HFFc6 (cell line): ENCODE measurements at places on chromosomes 6 and 20. TPM values are rescaled to one million over a fixed set of nuclear protein-coding genes. Genes with fewer than 3 reads are reported as not detected.

DNA sequence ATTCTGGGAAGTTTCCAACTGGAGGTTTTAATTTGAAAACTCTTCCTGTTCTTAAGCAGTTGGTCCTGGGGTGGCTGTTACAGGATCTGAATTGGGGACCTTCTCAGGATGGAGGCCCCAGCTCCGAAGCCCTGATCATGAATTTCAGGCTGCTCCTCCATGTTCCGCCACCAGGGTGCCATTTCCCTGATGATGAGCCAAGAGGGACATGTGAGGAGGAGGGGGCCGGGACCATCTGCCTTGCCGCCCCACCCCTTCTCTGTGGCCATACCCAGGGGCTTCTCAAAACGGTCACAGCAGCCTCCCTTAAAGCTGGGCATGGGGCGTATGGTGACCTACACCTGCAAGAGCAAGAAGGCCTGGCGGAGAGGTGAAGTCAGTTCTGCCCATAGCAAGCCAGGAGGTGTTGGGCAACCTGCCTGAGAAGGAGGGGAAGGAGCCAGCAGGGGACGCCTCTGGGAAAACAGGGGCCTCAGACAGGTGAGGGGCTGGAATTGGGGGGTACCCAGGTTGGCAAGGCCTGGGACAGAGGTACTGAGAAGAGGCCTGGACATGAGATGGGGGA is 3.6 kb upstream of the BAK1 start:
- H3K36me3 ChIP-seq, result peaks cover 4% of the 10 kb centered on the region
- H3K27ac ChIP-seq, result no peak overlapping the region
- no peak overlapping the region for H3K4me3 ChIP-seq
- no peak for DNase-seq
- no peaks in the 10 kb centered on the region; the same call in 1 of the 2 replicates for H3K27me3 ChIP-seq

GRCh38 chr6:121223930-121224329 is 110.3 kb downstream of the TBC1D32 start:
- H3K4me3 ChIP-seq, result no peak overlapping the region
- no peak overlapping the region for H3K27ac ChIP-seq
- H3K36me3 ChIP-seq, result no peaks in the 10 kb centered on the region
- no peaks in the 10 kb centered on the region for H3K27me3 ChIP-seq
- DNase-seq, result no peak

- no peaks in the 10 kb centered on the region for H3K4me1 ChIP-seq
- DNase-seq, result no peak
- H3K27ac ChIP-seq, result no peak overlapping the region
- no peak overlapping the region for H3K4me3 ChIP-seq
- no peaks in the 10 kb centered on the region for H3K36me3 ChIP-seq
These were observed 68.6 kb downstream of the PKIB start for GRCh38 chr6:122678841-122679240.

DNA sequence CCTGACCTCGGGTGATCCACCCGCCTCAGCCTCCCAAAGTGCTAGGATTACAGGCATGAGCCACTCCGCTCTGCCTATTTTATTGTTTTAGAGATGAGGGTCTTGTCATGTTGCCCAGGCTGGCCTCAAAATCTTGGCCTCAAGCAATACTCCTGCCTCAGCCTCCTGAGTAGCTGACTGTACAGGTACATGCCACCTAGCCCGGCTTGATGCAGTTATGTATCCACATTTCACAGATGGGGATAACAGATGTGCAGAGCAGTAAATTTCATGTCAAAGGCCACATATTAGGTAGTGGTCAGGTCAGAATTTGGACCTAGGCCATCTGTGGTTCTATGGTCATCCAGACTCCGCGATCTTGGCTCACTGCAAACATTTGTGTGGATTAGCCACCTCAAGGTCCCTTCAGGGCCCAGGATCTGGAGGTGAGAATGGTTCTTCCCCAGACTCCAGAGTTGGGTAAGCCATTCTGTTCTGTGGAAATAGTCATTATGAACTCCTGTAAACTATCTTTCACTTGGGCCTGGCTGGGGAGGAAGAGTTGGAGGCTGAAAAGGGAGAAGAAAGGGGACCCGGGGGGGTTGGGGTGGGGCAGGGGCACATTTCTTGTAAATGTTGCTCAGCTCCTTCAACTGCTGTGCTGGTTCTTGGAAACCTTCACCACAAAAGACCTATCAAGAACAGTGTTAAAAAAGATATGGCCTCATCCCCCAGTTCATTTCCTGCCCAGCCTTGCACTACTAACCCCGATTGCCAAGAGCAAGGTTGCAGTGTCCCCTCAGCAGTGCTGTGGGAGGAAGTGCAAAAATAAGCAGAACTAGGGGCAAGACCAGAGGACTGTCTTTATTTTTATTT is 13.0 kb downstream of the PIM1 start:
- DNase-seq, result no peak
- no peak overlapping the region for H3K27ac ChIP-seq
- no peak overlapping the region for H3K4me3 ChIP-seq
- H3K4me1 ChIP-seq, result no peaks in the 10 kb centered on the region
- H3K36me3 ChIP-seq, result no peaks in the 10 kb centered on the region

GRCh38 chr6:36610041-36610955 is 16.1 kb downstream of the SRSF3 start:
- peaks cover 19% of the 10 kb centered on the region for H3K27me3 ChIP-seq
- H3K4me3 ChIP-seq, result no peak overlapping the region
- H3K27ac ChIP-seq, result peak overlapping the region; percentile 57

DNA sequence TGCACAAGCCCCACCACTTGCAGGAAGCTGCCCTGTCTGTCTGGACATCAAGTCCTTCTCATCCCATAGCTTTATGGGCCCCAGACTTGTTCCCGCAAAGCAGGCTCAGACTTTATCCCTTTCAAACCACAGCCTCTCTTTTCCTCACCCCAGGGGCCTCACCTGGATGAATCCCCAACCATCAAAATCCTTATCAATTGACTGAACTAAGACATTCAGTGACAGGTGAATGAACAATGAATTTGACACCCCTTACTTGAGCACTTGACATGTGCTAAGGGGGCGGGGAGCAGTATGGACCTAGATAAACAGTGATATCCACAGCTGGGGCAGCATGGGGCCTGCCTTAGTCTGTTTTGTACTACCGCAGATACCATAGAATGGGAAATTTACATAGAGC is 5.0 kb downstream of the RAB44 start:
- H3K4me3 ChIP-seq, result no peak overlapping the region
- H3K27me3 ChIP-seq, result peaks cover 14% of the 10 kb centered on the region
- no peak for DNase-seq
- no peaks in the 10 kb centered on the region for H3K36me3 ChIP-seq

DNA sequence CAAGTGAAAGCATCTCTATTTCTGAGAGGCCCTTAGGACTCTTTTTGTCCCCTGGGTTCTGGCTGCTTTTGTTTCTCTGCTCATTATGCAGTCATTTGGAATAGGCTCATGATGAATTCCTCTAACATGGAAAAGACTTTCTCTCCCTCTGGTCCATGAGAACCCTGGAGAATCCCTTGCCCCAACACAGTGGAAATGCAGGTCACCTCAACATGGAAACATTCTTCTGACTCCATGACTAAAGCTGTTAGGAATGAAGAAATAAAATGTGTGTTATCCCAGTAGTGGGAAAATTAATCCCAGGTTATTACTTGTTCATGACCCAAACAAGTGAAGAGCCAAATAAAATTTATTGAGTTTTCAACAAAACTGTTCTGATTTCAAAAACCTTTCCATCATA is 458.6 kb downstream of the EPM2A start:
- no peak overlapping the region for H3K4me3 ChIP-seq
- no peaks in the 10 kb centered on the region for H3K36me3 ChIP-seq
- no peak for DNase-seq
- H3K27ac ChIP-seq, result no peak overlapping the region

DNA sequence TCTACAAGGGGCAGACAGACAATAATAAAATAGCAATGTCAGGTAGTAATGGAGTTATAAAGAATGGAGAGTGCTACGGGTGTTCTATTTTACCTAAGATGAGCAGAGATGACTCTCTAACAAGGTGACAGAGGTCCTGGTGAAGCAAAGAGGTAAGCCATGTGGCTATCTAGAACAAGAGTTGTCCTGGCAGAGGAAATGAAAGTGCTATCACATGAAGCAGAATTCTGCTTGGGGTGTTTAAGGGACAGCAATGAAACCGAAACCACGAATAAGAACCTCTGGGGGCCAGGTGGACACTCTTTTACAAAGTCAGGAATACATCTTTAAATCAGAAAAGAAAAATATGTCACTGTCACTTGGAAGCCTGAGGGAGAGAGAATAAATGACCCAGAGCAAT is 37.9 kb upstream of the IRAK1BP1 start:
- H3K4me3 ChIP-seq, result peak overlapping the region; percentile 1; the same call in 1 of the 2 replicates
- H3K4me1 ChIP-seq, result no peaks in the 10 kb centered on the region; the same call in 1 of the 2 replicates
- H3K27me3 ChIP-seq, result no peaks in the 10 kb centered on the region
- H3K36me3 ChIP-seq, result no peaks in the 10 kb centered on the region
- no peak overlapping the region for H3K27ac ChIP-seq

- H3K4me1 ChIP-seq, result peaks cover 77% of the 10 kb centered on the region
- DNase-seq, result no peak
- no peaks in the 10 kb centered on the region for H3K36me3 ChIP-seq
- no peaks in the 10 kb centered on the region; the same call in 1 of the 2 replicates for H3K27me3 ChIP-seq
- H3K4me3 ChIP-seq, result no peak overlapping the region
- no peak overlapping the region for H3K27ac ChIP-seq
These were observed 66.1 kb downstream of the FOXO3 start for GRCh38 chr6:108626777-108627176.

DNA sequence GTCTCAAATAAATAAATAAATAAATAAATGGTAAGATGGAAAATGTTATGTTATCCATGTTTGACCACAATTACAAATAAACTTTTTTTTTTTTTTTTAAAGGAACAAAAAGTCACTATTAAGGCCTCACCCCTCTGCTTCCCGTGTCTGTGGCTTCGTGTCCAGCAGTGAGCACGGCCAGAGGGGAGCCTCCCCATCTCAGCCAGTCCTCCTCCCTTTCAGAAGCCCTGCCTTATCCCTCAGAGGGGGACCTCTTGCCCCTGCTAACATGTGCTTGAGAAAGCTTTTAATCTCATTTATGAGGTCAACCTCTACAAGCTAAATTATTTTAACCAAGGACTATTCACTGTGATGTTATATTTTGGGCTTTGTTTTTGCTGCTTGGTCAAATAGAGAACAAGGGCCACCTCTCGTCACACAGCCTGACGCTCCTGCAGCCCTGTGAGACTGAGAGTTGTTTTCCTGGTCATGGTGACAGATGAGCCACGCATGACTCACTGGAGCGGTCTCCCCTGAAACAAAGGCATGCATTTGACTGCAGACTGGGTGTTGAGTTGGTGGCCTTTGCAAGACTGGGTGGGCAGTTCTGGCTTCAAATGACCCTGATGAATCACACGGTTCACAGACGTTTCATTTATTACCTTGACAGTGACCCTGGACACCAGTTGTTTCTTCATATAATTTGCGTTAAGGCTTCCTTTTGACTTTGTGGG is 131.8 kb downstream of the TIAM2 start:
- DNase-seq, result peak; percentile 84
- H3K4me1 ChIP-seq, result peaks cover 66% of the 10 kb centered on the region
- peak overlapping the region; percentile 78 for H3K4me3 ChIP-seq
- peak overlapping the region; percentile 95 for H3K27ac ChIP-seq
- H3K27me3 ChIP-seq, result no peaks in the 10 kb centered on the region

DNA sequence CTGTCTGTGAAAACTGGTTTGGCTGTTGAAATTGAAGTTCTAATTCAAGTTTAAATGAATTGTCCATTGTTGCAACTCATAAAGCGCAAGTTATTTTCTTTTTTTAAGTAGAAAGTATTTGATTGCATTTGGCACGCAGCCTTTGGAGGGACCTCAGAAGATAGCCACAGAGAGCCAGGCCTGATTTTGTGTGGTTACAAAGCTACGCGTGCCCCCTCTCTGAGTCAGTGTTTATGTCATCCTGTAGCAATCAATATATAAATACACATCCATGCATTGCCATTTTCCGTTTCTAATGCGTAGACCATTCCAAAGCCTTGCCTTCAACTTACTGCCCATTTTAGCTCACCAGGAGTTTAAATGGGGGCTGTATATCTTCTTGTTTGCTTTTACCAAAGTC is 173.2 kb downstream of the TMEM242 start:
- H3K4me1 ChIP-seq, result peaks cover 71% of the 10 kb centered on the region
- DNase-seq, result no peak
- H3K27ac ChIP-seq, result peak overlapping the region; percentile 98
- peaks cover 6% of the 10 kb centered on the region for H3K27me3 ChIP-seq
- peaks cover 21% of the 10 kb centered on the region for H3K36me3 ChIP-seq

- H3K36me3 ChIP-seq, result no peaks in the 10 kb centered on the region
- H3K4me1 ChIP-seq, result no peaks in the 10 kb centered on the region
- no peaks in the 10 kb centered on the region for H3K27me3 ChIP-seq
- H3K4me3 ChIP-seq, result no peak overlapping the region
- DNase-seq, result no peak
These were observed 22.2 kb downstream of the TSHZ2 start for GRCh38 chr20:52994184-52994970.

GRCh38 chr6:125968493-125968892 is 11.9 kb downstream of the HINT3 start:
- H3K27me3 ChIP-seq, result no peaks in the 10 kb centered on the region
- H3K4me1 ChIP-seq, result peaks cover 7% of the 10 kb centered on the region; the same call in 1 of the 2 replicates
- H3K27ac ChIP-seq, result no peak overlapping the region
- DNase-seq, result no peak
- no peak overlapping the region for H3K4me3 ChIP-seq

DNA sequence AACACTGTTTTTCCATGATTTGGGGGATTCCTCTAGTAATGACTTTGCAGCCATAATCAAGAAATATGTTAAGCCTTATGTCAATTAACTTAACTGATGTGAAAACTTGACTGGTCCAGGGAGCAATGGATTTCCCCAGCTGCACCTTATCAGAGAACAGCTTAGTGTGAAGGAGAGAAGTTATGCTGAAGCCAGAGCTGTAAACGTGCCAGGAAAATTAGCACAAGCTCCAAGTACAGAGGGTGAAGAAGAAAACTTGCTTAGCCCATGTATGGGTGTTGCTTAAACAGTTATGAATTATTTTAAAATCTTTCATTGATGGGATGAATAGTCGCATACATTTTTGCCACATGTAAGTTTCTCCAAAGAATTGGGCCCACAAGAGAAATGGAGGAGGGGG is 214.9 kb upstream of the RNF217 start:
- no peaks in the 10 kb centered on the region for H3K4me1 ChIP-seq
- H3K4me3 ChIP-seq, result no peak overlapping the region
- H3K36me3 ChIP-seq, result no peaks in the 10 kb centered on the region
- no peak for DNase-seq
- no peaks in the 10 kb centered on the region for H3K27me3 ChIP-seq

GRCh38 chr20:53949319-53949839 is 121.0 kb downstream of the BCAS1 start:
- H3K4me1 ChIP-seq, result peaks cover 26% of the 10 kb centered on the region
- H3K4me3 ChIP-seq, result peak overlapping the region; percentile 58
- peak overlapping the region; percentile 87 for H3K27ac ChIP-seq
- peak; percentile 91 for DNase-seq

GRCh38 chr6:113530769-113531168 is 326.4 kb upstream of the MARCKS start:
- H3K27me3 ChIP-seq, result no peaks in the 10 kb centered on the region
- H3K27ac ChIP-seq, result peak overlapping the region; percentile 76
- no peak overlapping the region for H3K4me3 ChIP-seq
- peaks cover 25% of the 10 kb centered on the region for H3K4me1 ChIP-seq

Gene LY6G5C
- total RNA-seq, result 2.4 to 2.7 TPM (median 2.6 TPM) in 3 replicates

Gene POM121L2
- not detected in 3 replicates for total RNA-seq

Gene TRAPPC3L
- 0.20 and 0.23 TPM in 2 replicates for total RNA-seq

Gene CCN5
- total RNA-seq, result not detected in 3 replicates

Gene FNDC1
- not detected in 3 replicates for total RNA-seq

Gene ZNF311
- 0.18 to 0.27 TPM (median 0.19 TPM) in 3 replicates for total RNA-seq

Gene ARMC2
- 1.7 to 2.3 TPM (median 2.2 TPM) in 3 replicates for total RNA-seq

Gene SLC17A3
- total RNA-seq, result not detected in 3 replicates

Gene RIMS4
- not detected in 3 replicates for total RNA-seq

Gene TMX4
- 39.0 and 42.5 TPM in 2 replicates for total RNA-seq
